ENCODE measurements at places on chromosomes 4 and X. TPM values are rescaled to one million over a fixed set of nuclear protein-coding genes. Genes with fewer than 3 reads are reported as not detected.

ATRX gene
- polyA plus RNA-seq, result 77.7 TPM

IL15 gene
- 1.4 TPM for polyA plus RNA-seq

CT55 gene
- 0.19 TPM for polyA plus RNA-seq

CXCL1 gene
- polyA plus RNA-seq, result 0.27 TPM

MAGEA2 gene
- not detected for polyA plus RNA-seq

GRCh38 chr4:24166501-24166900 lies 276.7 kb upstream of the PPARGC1A start:
- no peak for DNase-seq

DNA sequence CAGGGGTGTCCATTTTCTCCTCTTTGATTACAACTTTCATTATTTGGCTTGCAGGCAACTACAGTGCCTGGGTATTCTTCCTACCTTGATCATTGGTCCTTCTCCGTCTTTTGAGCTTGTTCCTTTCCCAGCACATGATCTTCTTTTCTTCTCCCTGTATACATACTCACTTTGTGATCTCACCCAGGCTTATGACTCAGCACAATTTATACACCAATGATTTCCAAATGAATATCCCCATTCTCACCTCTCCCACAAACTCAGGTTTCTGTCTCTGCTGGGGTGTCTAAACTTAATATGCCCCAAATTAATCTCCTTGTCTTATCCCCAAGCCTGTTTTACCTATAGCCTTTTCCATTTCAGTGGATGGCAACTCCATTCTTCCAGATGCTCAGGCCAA lies 19.5 kb upstream of the C4orf54 start:
- DNase-seq, result no peak

DNA sequence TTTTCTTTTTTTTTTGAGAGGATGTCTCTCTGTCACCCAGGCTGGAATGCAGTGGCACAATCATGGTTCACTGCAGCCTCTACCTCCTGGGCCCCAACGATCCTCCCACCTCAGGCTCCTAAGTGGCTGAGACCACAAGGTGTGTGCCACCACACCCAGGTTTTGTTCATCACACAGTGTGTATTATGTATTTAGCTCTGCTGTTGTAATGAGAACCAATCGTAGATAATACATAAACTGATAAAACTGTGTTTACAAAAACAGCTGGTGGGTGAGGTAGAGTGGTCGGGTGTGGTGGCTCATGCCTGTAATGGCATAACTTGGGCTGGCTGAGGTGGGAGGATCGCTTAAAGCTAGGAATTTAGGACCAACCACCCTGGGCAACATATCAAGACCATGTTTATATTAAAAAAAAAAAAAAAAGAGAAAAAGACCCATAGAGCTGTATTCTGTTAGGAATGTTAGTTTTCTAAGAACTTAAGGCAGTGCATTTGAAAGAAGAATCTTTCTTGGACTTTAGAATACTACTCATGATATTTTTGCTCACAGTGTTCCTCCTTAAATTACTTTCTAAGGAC lies 34.9 kb downstream of the POLR2B start:
- DNase-seq, result no peak

GRCh38 chr4:186144198-186144945 lies 39.9 kb downstream of the FAM149A start:
- DNase-seq, result peak; percentile 71

GRCh38 chr4:124123181-124123580 lies 589.4 kb downstream of the ANKRD50 start:
- no peak for DNase-seq

All from renal pelvis (tissue), 12 donors.